Omental fat pad (tissue), 4 donors: ENCODE measurements at places on chromosomes 3 and 15. TPM values are rescaled to one million over a fixed set of nuclear protein-coding genes. Genes with fewer than 3 reads are reported as not detected.

GRCh38 chr3:181454451-181455027 lies 257.2 kb upstream of the SOX2 start:
- DNase-seq = no peak

The GALNT15 gene
- total RNA-seq = 135 TPM

The BMF gene
- 7.7 TPM for total RNA-seq

DNA sequence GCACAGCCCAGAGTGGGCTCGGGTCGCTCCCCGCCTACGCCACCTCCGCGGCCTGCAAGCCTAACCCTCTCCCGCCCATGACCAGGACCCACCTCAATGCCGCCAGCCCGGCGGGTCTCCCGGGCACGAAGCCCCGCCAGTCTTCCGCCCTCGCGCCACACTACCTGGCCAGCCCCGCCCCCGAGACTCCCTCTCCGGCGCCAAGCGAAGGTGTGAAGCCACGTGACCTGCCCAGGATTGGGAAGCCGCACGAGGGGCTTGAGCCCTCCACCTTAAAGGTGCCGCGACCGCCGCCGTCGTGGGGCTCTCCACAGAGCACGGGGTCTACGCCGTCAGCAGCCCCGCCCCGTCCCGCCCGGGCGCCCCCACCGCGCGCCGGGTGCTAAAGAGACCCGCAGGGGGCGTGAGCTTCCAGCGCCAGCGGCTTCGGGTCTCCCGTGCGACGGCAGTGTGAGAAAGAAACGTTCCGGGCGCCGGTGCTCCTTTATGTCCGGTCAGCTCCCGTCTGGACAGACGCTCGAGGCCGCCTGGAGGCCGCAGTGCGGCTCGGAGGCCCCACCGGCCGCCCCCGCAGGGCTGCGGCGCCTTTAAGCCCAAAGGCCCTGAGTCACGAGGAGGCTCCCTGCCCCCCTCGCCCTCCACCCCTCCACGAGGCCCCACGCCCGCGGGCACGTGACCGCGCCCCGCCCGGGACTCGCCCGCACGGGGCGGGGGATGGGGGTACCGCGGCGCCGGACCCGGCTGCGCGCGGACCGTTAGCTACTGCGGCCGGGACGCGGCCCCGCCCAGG lies at the start of gene CPEB1:
Gene CPEB1, minus strand, starts transcription at position 319 of the 790 bp plus-strand sequence. CDS start 18,904 bp downstream, outside the sequence.
- peak; percentile 28 for DNase-seq

The TMEM212 gene
- total RNA-seq = not detected
